ENCODE measurements at places on chromosomes 4 and X.

DNA sequence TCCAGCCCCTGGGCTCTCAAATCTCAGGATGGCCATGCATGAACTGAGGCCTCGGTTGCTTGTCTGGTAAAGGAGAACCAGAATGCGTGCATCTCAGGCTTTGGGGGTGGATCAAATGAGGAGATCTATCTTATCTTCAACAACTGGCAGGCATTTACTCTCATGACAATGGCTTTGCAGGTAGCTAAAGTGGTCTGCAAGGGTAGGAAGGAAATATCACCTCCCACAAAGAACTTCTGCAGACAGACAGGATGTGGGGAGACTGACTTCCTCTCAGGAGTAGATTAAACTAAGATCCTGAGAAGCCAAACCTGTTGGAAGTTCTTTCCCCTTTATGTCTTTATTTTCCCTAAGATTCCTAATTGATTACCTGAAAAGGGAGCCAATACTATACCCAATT lies 7.8 kb downstream of the LDB2 start:
- DNase-seq: no peak

DNA sequence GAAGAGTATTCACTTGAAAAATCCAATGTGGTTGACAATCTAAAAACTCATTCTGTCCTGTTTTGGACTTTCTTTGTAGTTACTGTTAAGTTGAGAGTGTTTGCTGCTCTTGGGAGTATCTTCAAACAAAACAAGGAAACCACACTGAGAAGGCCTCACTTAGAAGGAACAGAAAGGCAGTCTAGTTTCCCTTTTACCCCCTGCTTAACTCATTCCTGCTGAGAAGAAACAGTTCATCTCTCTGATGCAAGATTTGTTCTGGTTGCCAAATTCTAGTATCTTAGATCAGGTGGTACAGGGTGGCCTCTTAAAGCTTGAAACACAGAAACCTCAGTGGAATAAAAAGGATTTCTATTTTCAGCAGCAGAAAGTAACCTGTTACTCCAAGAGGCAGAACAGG lies 41.4 kb downstream of the GUCY2F start:
- peak; percentile 2 for DNase-seq

GRCh38 chrX:7351926-7352325 lies 204.0 kb upstream of the PUDP start:
- no peak for DNase-seq

GRCh38 chrX:105121186-105121585 lies 99.3 kb downstream of the TEX13A start:
- no peak for DNase-seq

DNA sequence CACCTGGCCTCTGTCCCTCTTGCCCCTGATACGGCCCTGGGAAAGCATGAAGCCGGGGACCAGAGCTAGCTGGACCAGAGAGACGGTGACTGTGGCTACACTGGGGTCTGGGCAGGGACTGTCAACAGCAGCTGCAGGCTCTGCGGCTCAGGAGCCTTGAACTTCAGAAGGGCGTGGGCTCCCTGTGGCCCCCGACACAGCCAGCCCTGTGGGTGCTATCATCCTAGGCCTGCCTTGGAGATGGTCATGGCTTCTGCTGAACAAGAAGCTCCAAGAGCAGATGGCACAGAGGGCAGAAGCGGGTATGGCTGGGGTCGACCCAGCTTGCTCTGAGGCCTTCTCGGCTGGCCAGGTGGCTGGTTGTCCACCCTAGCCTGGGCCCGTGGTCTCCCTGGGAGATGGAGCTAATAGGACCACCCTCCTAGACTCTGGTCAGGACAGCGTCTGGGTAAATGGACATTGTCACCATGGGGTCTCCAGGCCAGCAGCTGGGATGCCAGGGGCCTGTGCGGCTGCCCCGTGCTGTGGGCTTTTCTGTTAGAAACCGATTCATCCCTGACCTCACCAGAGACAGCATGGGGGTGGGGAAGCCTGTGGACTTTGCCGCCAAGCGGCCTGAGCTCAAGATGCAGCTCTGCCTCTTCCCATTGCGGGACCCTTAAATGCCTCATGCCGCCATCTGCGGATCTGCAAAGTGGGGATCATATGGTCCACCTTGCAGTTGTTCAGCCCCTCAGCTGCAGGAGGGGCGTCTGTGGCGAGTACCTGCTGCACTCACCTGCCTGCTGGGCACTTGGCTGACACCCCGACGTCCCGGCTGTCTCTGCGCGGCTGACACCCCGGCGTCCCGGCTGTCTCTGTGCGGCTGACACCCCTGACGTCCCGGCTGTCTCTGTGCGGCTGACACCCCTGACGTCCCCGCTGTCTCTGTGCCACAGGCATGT lies 21.1 kb downstream of the CPZ start:
- DNase-seq: no peak

- DNase-seq: no peak
These were observed 45.8 kb downstream of the TNIP3 start for GRCh38 chr4:121118344-121118743.

DNA sequence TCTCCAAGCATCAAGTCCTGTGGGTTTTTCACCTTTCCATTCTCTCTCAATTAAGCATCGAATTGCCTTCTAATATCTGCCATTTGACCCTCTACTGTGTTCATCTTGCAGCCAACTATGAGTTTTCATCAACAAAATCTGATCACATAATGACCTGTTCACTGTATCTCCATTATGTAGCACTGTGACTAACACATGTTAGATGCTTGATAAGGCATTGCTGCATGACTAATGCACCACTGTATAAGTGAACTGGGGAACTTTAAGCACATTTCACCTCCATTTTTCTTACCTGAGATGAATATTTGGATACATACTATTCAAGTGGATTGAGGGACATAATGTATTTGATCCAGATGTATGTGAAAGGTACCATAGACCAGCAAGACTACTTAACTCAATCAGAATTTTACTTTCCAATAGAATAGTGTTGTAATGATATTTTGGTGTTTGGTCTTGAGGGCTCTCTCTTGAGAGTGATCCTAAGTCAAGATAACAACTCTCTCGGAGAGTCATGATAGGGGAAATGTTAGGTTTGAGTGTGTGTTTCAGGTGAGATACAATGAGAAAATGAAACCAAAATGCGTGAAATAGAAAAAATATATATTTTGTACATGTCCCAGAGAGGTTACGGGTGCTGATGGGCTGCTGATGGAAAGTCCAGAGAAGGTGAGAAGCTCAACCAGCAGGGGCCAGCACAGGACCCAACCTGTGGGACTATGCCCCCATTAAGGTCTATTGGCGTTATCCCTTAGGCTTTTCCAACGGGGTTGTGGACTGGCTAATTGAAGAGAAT lies 60.2 kb upstream of the HS3ST1 start:
- no peak for DNase-seq

GRCh38 chr4:78661086-78661690 lies 109.6 kb downstream of the ANXA3 start:
- no peak for DNase-seq

GRCh38 chrX:136616987-136617685 lies 30.8 kb upstream of the CD40LG start:
- no peak for DNase-seq

DNA sequence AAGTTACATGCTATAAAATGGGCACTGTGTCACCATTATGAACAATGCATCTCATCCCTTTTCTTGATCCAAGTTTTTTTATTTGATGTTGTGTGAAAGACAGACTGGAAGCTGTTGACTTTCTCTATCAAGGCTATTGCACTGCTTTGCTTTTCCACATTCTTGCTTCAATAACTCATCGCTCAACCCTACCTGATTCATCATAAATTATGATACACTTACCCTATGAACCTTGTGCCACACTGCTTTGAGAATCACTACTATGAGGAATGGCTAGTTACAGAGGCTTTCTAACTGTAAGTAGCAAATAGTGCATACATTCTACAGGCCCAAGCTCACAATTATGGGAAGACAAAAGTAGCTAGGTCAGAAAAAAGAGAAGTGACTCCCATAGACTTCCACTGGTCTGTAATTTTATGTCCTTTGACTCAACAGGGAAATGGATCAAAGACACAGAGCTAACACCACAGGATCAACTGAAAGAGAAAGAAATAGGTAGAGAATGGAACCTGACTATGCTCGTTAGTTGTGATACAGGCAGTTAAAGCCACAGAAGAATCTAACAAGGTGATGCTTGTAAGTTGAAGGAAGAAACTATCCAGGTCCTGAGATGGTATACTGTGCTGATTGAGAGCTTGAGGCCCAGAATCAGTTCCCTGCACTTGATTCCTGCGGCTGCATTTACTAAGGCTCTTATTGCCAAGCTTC lies 163.5 kb downstream of the PPP3CA start:
- DNase-seq: no peak

GRCh38 chr4:4758681-4759080 lies 100.8 kb upstream of the MSX1 start:
- DNase-seq: no peak

GRCh38 chrX:134821370-134821769 lies 163.1 kb upstream of the PLAC1 start:
- no peak for DNase-seq

DNA sequence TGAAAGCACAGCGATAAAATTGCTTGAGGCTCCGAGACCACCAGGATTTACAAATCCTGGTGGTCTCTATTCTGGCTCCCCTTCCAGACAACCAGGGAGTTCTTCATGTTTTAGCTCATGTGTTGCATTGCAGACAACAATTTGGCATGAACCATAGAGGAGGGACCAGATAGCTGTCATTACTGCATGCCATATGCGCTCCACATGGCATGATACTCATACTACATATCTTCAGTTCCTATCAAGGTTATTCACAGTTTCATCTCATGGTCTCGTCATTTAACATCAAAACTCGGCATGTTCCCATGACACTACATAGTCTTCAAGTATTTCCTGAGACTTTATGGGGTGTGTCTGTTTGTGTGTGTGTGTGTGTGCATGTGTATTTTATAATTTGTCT lies 220.3 kb downstream of the OR13H1 start:
- no peak for DNase-seq

DNA sequence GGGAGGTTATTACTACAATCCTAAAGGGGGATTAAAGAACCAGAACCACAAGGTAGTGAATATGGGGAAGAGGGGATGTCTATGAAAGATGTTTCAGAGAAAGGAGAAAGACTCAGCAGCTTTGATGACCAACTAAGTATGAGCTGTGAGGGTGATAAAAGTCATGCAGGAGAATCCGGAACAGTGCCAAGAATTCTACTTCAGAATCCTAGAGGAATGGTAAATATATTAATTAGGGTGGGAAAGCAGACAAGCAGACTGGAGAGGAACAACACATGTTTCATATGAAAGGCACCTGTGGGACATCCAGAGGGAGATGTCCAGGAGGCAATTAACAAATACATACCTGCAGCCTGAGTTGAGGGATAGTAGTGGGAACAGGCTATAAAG lies 642.2 kb upstream of the DIPK2B start:
- DNase-seq: no peak

DNA sequence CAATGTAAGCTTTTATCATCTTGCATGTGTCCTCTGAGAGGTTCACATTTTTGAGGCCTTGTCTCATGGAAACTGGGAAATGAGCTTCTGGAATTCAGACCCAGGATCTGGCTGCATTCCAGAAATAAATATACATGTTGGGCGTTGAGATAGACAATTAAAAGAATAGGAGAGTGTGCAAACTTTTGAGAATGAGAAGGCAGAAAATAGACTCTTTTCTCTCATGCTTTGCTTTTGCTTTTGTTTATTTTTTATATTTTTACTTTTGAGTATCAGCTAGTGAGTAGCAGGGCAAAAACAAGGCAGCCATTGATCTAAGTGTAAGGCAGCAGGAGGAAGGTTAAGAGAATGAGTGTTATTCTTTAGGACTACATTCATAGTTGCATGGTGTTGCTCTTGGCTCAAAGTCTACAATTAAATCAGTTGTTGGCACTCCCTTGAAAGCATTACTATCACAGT lies 12.4 kb downstream of the SHROOM3 start:
- DNase-seq: no peak

- DNase-seq: no peak
These were observed 35.7 kb upstream of the ANK2 start for GRCh38 chr4:113013751-113014150.

DNA sequence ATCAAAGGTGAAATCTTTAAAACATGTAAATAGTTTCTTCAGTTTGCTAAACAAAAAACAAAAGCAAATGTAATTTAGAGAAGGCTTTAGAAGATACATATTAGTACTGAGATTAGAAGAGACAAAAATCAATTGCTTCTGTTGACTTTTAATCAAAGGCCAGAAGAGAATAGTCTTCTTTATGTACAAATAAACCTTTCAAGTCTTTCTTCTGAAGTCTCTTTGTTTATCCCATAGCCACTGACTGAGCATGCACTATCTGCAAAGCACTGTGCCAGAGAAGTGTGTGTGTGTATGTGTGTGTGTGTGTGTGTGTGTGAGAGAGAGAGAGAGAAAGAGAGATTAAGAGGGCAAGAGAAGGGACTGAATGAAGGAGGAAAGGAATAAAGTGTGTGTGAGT lies 198.4 kb downstream of the GLUD2 start:
- no peak for DNase-seq

- no peak for DNase-seq
These were observed 46.9 kb downstream of the TLR10 start for GRCh38 chr4:38735870-38736269.

DNA sequence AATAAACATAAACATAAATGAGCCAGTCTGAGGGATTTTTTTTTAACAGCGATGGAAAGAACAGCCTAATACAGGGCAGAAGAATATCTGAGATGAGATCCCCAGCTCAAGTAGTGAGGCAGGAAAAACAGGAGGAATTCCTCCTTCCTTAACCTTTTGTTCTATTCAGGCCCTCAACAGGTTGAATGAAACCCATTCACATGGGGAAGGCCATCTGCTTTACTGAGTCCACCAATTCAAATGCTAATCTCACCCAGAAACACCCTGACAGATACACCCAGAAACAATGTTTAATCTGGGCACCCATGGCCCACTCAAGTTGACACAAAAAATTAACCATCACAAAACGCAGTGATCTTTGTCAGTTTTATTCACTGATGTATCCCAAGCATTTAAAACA lies 45.5 kb downstream of the SMIM31 start:
- DNase-seq: no peak

- no peak for DNase-seq
These were observed 538.1 kb downstream of the PPP4R3C start for GRCh38 chrX:26925088-26925487.

DNA sequence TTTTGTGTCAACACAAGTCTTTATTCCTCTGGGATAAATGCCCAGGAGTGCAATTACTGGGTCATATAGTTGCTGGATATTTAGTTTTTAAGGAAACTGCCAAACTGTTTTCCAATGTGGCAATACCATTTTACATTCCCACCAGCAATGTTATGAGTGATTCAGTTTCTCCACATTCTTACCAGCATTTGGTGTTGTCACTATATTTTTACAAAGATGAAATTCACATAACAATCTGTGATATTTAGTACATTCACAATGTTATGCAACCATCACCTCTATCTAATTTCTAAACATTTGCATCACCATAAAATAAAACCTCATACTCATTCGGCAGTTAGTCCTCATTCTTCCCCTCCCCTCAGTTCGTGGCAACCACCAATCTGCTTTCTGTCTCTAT lies 75.0 kb downstream of the MAMLD1 start:
- DNase-seq: no peak

GRCh38 chr4:44118971-44119680 lies 329.5 kb downstream of the KCTD8 start:
- DNase-seq: no peak

Data from OCI-LY7 (cell line).